ENCODE measurements at places on chromosomes 11 and 22.

DNA sequence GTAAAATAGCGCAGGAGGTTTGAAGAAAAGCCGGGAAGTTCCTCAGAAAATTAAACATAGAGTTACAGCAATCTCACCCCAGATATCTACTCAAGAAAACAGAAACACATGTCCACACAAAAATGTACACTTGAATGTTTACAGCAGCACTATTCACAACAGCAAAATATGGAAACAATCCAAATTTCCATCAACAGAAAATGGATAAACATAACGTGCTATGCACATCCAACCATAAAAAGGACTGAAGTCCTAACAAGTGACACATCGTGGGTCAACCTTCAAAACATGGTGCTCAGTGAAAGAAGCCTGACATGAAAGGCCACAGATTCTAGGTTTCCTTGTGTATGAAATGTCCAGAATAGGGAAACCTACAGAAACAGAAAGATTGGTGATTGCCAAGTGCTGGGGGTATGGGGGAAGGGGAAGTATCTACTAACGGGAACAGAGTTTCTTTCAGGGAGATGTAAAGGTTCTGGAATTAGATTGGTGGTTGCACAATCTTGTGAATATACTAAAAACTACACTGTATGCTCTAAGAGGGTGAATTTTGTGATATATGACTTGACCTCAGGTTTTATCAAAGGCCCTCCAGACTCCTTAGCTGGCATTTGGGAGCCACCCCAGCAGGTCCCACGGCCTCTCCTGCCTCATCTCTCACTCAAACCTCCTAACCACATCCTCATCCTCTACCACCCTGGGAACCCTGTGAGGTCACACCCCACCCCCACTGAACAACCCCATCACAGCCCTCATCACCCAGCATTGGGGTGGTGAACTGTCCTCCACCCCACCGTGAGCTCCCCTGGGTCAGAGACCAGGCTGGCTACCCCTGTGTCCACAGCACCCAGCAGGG lies 69.2 kb upstream of the PRR5 start:
- no peak for DNase-seq

GRCh38 chr11:88348870-88349269 lies 11.3 kb upstream of the CTSC start:
- no peak for DNase-seq

GRCh38 chr11:117589063-117589462 lies 208.0 kb downstream of the DSCAML1 start:
- peak; percentile 36 for DNase-seq

- DNase-seq: no peak
Measured at GRCh38 chr22:36510384-36510783, 3.5 kb upstream of the FOXRED2 start.

GRCh38 chr11:73350908-73351636 lies 25.1 kb upstream of the RELT start:
- peak; percentile 82 for DNase-seq

- no peak for DNase-seq
Measured at GRCh38 chr11:18524248-18524647, 2.5 kb downstream of the TSG101 start.

DNA sequence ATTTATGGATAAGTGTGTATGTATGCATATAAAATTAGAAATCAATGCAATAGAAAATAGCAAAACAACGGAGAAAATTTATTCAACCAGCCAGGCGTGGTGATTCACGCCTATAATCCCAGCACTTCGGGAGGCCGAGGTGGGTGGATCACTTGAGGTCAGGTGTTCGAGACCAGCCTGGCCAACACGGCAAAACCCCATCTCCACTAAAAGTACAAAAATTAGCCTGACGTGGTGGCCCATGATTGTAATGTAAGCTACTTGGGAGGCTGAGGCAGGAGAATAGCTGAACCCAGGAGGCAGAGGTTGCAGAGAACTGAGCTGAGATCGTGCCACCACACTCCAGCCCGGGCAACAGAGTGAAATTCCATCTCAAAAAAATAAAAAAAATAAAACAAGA lies 5.5 kb downstream of the KRTAP5-6 start:
- DNase-seq: peak; percentile 44

GRCh38 chr22:32994041-32994830 lies 63.9 kb downstream of the SYN3 start:
- DNase-seq: no peak

- DNase-seq: peak; percentile 79
Measured at GRCh38 chr11:74739546-74740270, 8.5 kb upstream of the CHRDL2 start.

DNA sequence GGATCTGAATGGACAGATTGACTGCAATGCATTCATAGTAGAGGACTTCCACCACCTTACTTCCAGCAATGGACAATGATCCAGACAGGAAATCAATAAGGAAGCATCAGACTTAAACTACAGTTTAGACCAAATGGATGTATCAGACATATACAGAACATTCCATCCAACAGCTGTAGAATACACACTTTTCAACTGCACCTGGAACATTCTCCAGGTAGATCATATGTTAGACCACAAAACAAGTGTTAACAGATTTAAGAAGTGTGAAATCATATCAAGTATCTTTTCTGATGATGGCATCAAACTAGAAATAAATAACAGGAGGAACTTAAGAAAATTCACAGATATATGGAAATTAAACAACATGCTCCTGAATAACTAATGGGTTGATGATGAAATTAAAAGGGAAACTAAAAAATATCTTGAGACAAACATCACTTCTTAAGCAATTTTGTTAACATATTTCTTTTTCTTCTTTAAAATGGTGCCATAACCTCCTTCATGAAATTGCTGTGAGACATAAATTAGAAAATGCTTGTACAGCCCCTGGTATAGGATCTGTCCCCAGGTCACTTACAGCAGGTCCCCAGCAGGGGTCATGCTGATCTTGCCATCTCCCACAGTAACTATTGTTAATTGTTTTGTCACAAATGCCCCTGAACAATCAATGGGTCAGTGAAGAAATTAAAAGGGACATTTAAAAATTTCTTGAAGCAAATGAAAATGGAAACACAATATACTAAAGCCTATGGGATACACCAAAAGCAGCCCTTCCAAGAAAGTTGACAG lies 100.0 kb upstream of the OR4B1 start:
- DNase-seq: no peak

GRCh38 chr22:24474221-24474620 lies 20.9 kb upstream of the UPB1 start:
- DNase-seq: no peak

DNA sequence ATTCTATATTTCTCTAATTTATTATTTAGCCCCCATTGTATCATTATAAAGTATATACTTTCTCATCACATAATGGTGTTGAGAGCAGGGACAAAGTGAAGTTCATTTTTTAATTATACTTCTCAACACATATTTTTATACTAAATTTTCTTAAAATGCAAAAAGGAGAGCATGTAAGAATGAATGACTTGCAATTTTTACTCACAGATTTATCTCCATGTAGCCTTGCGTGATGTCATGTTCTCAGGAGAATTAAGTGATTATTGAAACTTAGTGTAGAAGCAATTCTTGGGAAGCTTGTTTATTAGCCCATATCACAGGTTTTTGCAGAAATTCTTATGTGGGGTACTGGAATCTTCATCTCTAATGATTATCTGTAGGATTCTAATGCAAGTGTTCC lies 682 bp upstream of the OR5M11 start:
- DNase-seq: no peak

DNA sequence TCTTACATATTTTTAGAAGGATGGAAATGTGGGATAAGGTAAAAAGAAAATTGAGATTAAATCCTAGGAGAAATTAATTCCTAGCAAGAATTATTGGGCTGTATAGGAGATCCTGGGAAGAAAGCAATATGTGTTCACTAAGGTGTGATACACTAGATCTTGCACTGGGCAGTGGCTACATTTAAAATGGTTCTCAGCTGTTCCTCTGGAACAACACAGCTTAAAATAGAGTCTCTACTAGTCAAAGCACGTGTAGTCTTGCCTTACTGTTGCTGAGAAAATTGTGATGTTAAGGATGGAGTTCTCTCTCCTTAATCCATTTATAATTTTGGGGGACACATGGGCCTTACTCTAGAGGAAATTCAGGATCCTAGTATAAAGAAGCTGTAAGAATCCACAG lies 54.9 kb downstream of the EXT2 start:
- no peak for DNase-seq

DNA sequence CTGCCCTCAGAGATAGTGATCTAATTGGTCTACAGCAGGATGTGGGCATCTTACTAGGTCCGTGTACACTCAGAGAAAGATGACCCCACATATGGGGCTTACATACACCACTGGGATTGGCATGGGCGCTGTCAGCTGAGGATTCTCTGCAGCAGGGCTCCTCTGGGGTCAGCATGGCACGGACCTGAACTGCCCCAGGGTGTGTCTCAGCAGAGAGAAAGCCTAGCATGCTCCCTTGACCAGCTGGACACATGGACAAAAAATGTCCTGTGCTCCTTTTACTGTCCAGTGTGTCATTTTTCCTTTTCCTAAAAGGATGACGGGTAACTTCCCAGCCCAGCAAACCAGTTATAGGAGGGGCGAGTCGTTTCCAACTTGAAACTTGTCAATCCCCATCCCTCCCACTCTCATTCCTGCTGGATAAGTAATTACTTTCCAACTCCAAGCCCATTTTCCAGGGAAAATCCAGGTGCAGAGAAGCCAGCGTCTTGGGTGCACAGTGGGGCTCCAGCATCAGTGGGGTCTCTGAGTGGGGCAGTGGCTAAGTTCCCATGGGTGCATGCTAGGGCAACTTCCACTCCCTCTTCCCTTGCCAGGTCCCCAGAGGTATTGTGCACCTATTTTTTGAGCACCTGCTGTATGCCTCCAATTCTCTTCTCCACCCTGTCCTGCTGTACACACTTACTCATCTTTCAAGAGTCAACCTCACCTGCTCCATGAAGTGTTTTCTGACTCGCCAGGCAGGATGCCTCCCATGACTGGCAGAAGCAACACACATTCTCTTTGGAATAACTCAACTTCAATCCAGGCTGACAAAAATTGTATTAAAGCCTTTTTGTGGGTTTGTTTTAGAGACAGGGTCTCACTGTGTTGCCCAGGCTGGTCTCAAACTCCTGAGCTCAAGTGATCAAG lies 5.0 kb downstream of the VSTM5 start:
- no peak for DNase-seq

DNA sequence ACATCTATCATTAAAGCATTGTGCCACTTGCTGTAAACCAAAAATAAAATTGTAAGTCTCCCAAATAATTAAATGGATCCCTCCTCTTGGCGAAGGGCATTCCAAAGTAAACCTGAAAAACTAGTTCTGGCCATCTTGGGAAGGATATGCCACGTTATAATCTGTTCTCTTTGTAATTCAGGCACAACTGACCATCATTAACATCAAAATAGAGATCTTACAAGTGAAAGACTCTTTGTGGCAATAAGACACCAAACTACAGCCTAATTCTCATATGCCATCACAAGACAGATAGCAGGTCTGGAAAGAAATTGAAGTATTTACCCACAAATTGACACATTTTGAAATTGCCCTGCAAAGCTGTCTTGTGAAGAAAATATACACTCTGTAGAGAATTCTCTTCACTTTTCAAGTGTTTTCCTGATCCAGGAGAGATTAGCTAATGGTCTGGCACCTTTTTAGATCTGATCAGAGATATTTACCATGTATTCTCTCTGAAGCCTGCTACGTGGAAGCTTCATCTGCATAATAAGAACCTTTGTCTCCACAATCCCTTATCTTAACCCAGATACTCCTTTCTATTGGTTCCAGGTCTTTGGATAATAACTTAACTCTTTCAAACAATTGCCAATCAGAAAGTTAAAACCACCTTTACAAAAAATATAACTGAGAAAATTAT lies 630.4 kb upstream of the CCDC179 start:
- DNase-seq: no peak

DNA sequence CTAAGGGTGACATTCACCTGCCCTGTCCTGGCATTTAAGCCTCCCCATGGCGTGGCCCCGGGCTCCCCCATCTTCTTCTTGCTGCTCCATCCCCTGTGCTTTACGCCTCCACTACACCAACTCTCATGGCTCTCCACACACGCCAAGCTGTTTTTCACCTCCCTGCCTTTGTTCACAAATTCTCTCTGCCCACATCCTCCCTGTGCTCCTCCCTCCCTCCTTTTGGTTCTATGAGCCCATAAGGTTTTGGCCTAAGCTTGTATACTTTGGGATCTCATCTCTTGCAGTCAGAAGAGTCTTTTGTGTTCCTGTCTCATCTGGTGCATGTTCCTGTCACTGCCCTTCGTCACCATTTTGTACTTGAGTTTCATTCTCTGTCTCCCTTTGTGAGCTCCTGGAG lies 4.6 kb upstream of the DNAL4 start:
- no peak for DNase-seq

DNA sequence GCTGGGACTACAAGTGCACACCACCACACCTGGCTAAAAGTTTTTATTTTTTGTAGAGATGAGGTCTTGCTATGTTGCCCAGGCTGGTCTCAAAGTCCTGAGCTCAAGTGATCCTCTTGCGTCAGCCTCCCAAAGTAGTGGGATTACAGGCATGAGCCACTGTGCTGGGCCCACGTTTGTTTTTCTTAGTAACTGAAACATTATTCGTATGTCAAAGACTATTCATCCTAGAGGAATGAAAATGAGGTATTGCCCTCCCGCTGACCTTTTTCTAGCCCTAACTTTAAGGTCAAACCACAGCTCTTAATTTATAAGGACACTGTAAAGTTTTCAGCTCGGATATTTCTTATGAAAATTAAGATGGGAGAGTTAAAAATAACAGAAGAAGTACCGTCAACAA lies 33.2 kb upstream of the PAX6 start:
- DNase-seq: no peak

DNA sequence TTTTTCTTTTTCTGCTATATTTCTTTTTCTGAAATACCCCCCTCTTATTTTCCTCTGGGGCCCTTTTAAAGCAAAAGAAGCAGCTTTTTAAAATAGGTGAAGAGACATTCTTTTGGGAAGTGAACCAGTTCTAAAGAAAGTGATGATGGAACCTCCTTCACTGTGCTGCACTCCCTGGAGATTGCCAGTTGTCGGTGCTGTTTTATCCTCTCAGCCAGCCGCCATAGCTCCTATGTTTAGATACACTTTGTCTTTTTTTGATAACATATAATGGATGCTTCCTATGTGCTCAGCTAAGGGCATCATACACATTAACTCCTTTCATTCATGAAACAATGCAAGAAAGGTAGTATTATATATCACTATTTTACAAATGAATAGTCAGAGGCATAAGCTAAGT lies 14.0 kb downstream of the CFAP300 start:
- DNase-seq: no peak

GRCh38 chr22:41565403-41566054 lies 4.7 kb downstream of the CSDC2 start:
- no peak for DNase-seq

- DNase-seq: no peak
Measured at GRCh38 chr11:67352546-67353316, 615 bp downstream of the POLD4 start.

- no peak for DNase-seq
Measured at GRCh38 chr11:1150769-1151365, 6.9 kb upstream of the MUC5AC start.

GRCh38 chr11:95429376-95429907 lies 198.4 kb upstream of the SESN3 start:
- no peak for DNase-seq

GRCh38 chr11:118186346-118187107 lies 10.1 kb upstream of the SCN2B start:
- DNase-seq: no peak

Measured in activated effector memory CD4-positive, alpha-beta T cell treated with anti-CD3 and anti-CD28 coated beads, Interleukin-2, amount 50 U/mL, for 16 hours (primary cell).